ENCODE measurements at places on chromosomes 7 and 10.
A peak's percentile ranks its signal among the peaks of the same experiment; 100 is the strongest.

GRCh38 chr7:47291461-47292081 lies 290.3 kb downstream of the TNS3 start:
- DNase-seq: peak; percentile 96

DNA sequence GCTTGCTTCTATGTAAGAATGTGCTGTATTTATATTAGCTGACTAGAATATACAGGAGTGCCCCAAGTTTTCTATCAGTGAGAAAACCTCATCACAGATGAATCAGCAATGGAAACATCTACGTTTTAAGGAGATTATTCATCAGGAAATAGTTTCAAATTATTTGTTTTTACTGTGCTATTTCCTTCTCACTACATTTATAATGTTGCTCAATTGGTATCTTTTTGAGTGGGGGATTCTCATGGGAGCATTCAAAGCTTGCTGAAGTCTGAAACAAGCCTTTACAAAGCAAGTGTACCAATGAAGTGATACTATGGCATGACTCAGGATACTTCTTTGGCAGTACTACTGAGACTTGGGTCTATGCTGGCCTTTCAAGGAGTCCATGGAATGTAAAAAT lies 191.1 kb upstream of the SLC26A5 start:
- DNase-seq: peak; percentile 92

GRCh38 chr7:108613949-108614381 lies 44.3 kb downstream of the DNAJB9 start:
- no peak for DNase-seq

- no peak for DNase-seq
These were observed 123.9 kb downstream of the PRKAG2 start for GRCh38 chr7:151752816-151753595.

- DNase-seq: no peak
These were observed 359.4 kb upstream of the CELF2 start for GRCh38 chr10:10658172-10658785.

DNA sequence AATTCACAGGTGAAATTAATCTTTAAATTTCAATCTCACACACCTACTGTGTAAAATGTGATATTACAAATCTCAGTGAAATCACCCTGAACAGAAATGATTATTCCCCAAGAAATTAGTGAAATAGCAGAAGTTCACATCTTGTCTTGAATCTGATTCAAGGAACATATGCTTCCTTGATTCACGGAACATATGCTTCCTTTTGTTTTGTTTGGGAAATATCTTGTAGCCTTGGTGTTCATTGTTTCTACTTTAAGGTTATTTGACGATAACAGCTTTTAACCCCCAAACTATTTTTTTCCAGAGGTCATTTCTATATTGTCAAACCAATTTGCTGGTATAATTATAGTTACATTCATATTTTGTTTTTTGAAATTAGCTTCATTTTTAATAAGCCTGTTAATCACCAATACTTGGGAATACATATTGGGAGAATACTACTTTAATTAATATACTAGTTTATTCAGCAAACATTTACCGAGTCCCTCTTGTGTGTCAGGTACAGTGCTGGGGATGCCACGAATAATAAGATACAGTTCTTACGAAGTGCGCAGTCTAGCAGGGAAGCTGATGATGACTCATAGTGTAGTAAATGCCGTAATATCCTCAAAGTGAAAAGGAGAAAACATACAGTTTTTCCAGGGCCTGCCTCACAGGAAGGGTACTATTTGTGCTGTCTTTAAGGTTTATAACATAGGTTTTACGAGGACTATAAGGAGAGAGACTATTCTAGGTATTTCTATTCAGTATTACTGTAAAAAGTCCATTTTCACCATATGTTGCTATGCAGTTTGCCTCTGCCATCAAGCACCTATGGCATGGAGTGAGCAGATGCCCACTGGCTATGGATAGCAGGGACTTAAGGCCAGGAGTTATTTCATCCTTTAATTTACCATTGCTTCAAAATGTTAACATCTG lies 32.5 kb downstream of the PRKAR2B start:
- DNase-seq: no peak

Data from stromal cell of bone marrow (primary cell).